ENCODE measurements at places on chromosomes 7 and 10. TPM values are rescaled to one million over a fixed set of nuclear protein-coding genes. Genes with fewer than 3 reads are reported as not detected.

Gene KIAA1549
- total RNA-seq, result 2.3 TPM

Gene SEMA3C
- total RNA-seq, result 165 TPM

- no peak overlapping the region for H3K4me3 ChIP-seq
- H3K27ac ChIP-seq, result no peak overlapping the region
- H3K36me3 ChIP-seq, result no peaks in the 10 kb centered on the region
- DNase-seq, result no peak
- peaks cover 4% of the 10 kb centered on the region for H3K4me1 ChIP-seq
These were observed 1.3 kb downstream of the RAPGEF5 start for GRCh38 chr7:22355620-22356009.

GRCh38 chr7:132092106-132092505 is 484.2 kb downstream of the PLXNA4 start:
- no peaks in the 10 kb centered on the region for H3K4me1 ChIP-seq
- no peaks in the 10 kb centered on the region for H3K36me3 ChIP-seq
- H3K4me3 ChIP-seq, result no peak overlapping the region
- no peaks in the 10 kb centered on the region for H3K27me3 ChIP-seq
- no peak for DNase-seq
- H3K27ac ChIP-seq, result no peak overlapping the region

- no peak for DNase-seq
- no peak overlapping the region for H3K4me3 ChIP-seq
- H3K27me3 ChIP-seq, result no peaks in the 10 kb centered on the region
- no peak overlapping the region for H3K27ac ChIP-seq
These were observed 293.4 kb upstream of the RNF32 start for GRCh38 chr7:156347132-156347531.

DNA sequence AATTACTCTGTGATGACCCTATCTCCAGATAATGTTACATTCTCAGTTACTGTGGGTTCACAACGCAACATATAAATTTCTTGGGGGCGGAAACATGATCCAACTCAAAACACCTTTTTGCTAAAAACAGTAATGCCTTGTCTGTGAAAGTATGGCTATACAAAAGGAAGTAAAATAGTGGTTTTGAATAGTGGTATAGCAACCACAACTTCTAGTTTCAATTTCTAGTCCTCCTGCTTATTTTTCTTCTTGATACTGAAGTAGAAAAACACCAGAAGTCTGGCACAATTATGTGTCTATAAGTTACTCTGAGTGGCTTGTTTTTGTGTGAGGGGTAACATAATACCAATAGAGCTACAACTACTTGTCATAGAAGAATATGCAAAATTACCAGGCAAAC is 21.5 kb upstream of the ZNF800 start:
- no peak overlapping the region for H3K27ac ChIP-seq
- H3K27me3 ChIP-seq, result no peaks in the 10 kb centered on the region
- H3K4me1 ChIP-seq, result no peaks in the 10 kb centered on the region
- DNase-seq, result no peak
- no peak overlapping the region for H3K4me3 ChIP-seq

DNA sequence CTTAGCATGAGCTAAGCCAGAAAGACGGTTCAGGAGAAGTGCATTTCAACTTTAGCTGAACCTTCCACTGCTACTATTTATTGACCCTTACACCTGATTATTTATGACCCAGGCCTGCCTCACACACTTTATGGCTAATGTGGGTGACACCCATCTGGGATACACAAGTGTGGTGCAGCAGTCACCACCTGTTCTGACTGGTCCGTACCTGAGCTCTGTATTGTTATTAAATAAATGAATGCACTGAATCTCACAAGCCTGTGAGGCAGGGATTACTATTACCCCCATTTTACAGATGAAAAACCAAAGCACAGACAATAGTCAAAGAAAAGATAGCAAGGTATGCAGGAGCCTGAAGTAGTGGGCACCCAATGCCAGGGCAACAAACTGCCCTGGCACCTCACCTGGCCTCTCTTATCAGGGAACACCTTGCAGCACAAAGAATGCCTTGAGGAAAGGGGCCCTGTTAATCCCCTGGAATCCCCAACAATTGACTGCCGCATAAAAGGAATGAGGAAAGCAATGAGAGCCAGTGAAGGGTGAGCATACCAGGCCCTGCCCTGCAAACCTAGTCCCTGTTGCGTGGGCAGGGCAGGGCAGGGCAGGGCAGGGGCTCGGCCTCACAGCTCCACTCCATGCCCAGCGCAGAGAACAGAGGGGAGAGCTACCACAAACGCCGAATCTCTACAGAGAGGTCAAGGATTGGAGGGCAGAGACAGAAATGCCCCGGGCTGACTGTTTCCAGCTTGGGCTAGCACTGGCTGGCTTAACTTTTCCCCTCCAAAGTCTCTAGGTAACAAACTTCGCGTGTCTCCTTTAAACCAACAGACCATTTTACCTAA is 1.3 kb downstream of the ANXA11 start:
- no peak for DNase-seq
- H3K27me3 ChIP-seq, result no peaks in the 10 kb centered on the region
- H3K4me1 ChIP-seq, result peaks cover 70% of the 10 kb centered on the region
- peak overlapping the region; percentile 99 for H3K27ac ChIP-seq
- peak overlapping the region; percentile 98 for H3K4me3 ChIP-seq
- H3K36me3 ChIP-seq, result no peaks in the 10 kb centered on the region

All from esophagus muscularis mucosa (tissue), 4 donors.